Mesothelial cell of epicardium (in vitro differentiated cells): ENCODE measurements at places on chromosomes 13 and 19. TPM values are rescaled to one million over a fixed set of nuclear protein-coding genes. Genes with fewer than 3 reads are reported as not detected.

The PSG1 gene
- not detected in 3 replicates for total RNA-seq

The TNFSF13B gene
- 1.1 to 2.1 TPM (median 1.6 TPM) in 3 replicates for total RNA-seq

The DHDH gene
- 2.3 to 3.5 TPM (median 3.2 TPM) in 3 replicates for total RNA-seq

The INAFM1 gene
- total RNA-seq: 24.4 to 25.1 TPM (median 24.6 TPM) in 3 replicates

The ZBTB32 gene
- not detected in 3 replicates for total RNA-seq

The ZNF430 gene
- 18.8 to 23.1 TPM (median 22.6 TPM) in 3 replicates for total RNA-seq

The TMIGD2 gene
- total RNA-seq: 0.29 TPM in 1 of 3 replicates, not detected in the others

The ACP7 gene
- not detected in 3 replicates for total RNA-seq

The PNMA8A gene
- 25.8 to 27.4 TPM (median 25.9 TPM) in 3 replicates for total RNA-seq

The LGALS7 gene
- not detected in 3 replicates for total RNA-seq

The CATSPERD gene
- total RNA-seq: not detected in 3 replicates

The MIPEP gene
- 11.3 to 13.1 TPM (median 11.7 TPM) in 3 replicates for total RNA-seq
